ENCODE measurements at places on chromosomes 11 and 22. TPM values are rescaled to one million over a fixed set of nuclear protein-coding genes. Genes with fewer than 3 reads are reported as not detected.

Gene AP1B1
- total RNA-seq = 52.0 TPM

Gene PRODH
- total RNA-seq = 0.30 TPM

Gene PAMR1
- total RNA-seq = not detected

Gene PATE2
- total RNA-seq = not detected

Gene IGLL1
- not detected for total RNA-seq

Gene CDK2AP2
- total RNA-seq = 55.1 TPM

DNA sequence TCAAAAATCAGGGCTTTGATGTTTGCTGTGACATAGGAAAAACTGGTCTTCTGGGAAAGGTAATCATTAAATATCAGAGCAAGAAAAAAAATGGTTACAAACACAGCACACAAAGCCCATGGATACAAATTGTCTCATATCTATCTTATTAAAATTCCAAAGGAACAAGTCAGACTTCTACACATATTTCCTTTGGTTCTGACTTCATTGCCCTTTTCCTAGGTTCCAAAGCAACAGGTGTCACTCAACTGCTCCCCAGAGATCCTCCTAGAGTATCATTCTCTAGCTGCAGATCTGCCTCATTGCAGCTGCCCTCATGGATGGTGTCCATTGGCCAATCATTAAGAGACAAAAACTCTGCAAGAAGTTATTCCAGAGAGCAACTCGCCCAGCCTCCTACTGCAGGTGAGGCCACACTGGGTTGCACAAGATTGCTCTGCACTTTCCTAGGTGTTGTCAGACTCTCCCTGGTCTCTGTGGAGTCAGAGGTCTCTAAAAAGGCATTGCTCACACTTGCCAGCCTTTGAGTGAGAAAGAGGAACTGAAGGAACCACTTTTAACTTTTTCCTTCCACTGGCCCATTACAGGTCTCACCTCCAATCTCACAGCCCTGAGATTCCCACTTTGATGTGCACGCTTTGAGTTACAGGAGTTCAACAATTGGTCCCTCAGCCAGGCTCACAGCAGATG, 5.7 kb downstream of the DRICH1 start:
- H3K4me1 ChIP-seq = no peaks in the 10 kb centered on the region
- DNase-seq = no peak
- H3K27me3 ChIP-seq = no peaks in the 10 kb centered on the region
- H3K4me3 ChIP-seq = no peak overlapping the region

GRCh38 chr11:76995081-76995576, 39.1 kb upstream of the B3GNT6 start:
- H3K27ac ChIP-seq = no peak overlapping the region
- H3K4me3 ChIP-seq = no peak overlapping the region
- H3K36me3 ChIP-seq = peaks cover 3% of the 10 kb centered on the region
- H3K4me1 ChIP-seq = no peaks in the 10 kb centered on the region

DNA sequence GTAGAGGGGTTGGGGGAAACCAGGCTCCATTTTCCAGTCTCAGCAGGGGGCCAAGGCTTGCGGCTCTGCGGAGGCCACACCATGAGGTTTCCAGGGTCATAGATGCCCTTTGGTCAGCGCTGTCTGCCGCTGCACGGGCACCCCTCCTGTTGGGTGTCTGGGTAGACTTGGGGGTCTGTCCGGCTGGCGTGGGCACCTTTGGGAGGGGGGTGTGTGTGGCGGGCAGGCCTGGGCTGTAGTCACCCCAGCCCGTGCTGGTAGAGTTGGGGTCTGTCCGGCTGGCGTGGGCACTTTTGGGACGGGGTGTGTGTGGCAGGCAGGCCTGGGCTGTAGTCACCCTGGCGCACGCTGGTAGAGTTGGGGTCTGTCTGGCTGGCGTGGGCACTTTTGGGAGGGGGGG, 18.6 kb downstream of the LSP1 start:
- peaks cover 49% of the 10 kb centered on the region for H3K4me1 ChIP-seq
- no peaks in the 10 kb centered on the region for H3K27me3 ChIP-seq
- no peaks in the 10 kb centered on the region for H3K36me3 ChIP-seq
- no peak overlapping the region for H3K27ac ChIP-seq
- no peak overlapping the region for H3K4me3 ChIP-seq

GRCh38 chr11:33769542-33769941, 4.8 kb downstream of the FBXO3 start:
- no peak overlapping the region for H3K4me3 ChIP-seq
- H3K4me1 ChIP-seq = peaks cover 27% of the 10 kb centered on the region
- no peak overlapping the region for H3K27ac ChIP-seq
- no peak for DNase-seq

DNA sequence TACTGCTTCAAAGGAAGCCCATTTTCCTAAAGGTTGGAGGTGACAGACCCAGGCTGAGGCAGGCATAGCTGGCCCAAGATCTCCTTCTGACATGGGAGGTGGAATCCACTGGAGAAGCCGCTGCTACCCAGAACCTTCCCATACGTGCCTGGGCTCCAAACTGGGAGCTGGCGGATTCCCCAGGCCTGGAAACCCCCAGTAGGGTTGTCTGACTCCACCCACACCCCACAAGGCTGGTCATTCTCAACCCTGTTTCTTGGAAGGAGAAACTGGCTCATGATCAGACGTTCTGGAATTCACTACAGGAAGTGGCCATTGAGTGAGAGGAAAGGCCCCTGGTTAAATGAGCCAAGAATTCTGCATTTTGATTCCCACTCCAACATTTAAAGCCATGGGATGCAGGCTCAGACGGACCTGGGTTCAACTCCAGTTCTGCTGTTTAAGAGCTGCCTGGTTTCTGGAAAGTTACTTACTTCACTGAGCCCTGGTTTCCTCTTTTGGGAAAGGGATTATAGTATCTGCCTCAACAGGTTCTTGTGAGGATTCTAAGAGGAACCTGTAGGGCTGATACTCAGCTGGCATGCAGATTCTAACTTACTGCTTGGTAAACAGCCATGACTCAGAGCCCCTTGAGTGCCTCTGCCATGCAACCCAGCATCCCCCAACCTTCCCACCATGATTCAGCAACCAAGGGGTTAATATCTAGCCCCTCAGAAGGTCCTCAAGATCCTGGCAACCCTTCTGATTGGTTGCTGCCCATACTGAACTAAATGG, 19.4 kb upstream of the TSKU start:
- no peaks in the 10 kb centered on the region for H3K27me3 ChIP-seq
- H3K27ac ChIP-seq = no peak overlapping the region
- H3K4me1 ChIP-seq = peaks cover 11% of the 10 kb centered on the region
- no peak for DNase-seq

DNA sequence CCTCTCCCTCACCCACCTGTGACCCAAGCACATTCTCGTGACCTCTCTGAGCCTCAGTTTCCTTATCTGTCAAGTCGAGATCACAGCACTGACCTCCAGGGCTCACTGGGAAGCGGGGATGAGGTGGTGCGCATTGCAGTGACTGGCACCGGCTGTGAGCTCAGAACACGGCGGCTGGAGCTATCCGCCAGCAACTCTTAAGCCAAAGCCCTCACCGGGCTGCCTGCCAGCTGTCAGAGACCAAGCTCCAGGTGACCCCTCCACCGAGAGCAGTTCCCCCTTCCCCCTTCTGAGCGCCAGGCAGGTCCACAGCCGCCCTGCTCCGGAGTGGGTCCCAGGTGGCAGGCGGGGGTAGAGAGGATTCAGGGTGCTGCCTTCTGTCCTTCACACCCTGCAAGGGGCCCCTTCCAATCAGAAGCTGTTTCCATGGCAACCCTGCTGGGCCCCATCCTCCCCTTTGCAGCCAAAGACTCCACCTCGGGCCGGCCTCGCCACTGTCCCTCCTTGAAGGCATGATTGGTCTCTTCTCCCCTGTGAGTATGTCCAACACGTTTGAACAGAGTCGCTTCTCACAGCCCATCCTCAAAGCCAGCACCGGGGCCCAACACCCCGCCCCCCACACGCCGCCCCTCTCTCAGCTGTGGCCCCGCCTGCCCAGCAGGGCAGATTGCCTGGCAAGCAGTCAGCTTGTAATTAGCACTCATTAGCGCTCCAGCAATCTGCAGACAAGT, 98.7 kb downstream of the WNT7B start:
- peaks cover 3% of the 10 kb centered on the region for H3K4me1 ChIP-seq
- no peaks in the 10 kb centered on the region for H3K36me3 ChIP-seq
- peaks cover 36% of the 10 kb centered on the region for H3K27me3 ChIP-seq
- H3K27ac ChIP-seq = no peak overlapping the region

- no peaks in the 10 kb centered on the region for H3K27me3 ChIP-seq
- no peak for DNase-seq
- no peak overlapping the region for H3K4me3 ChIP-seq
- H3K36me3 ChIP-seq = peaks cover 78% of the 10 kb centered on the region
- peak overlapping the region; percentile 80 for H3K27ac ChIP-seq
- H3K4me1 ChIP-seq = peaks cover 92% of the 10 kb centered on the region
Observed at GRCh38 chr11:118311518-118311917, 7.0 kb downstream of the CD3E start.

DNA sequence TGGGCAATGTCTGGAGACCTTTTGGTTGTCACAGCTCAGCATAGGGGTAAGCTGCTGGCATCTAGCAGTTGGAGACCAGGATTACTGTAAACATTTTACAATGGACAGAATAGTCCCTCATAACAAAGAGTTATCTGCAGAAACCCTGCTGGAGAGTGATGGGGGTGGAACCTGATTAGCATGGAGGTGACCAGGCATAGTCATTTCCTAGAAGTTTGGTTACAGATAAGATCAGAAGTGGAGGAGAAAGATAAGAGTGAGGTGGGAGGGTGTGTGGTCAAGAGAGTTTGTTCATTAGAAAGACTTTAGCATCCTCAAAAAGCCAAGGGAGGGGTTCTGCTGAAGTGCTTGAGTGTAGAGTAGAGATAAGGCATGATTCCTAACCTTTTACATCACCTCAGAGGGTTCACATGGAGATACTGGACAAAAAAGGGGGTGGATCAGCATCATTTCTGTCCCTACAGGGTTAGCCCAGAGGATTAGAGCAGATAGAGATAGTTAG, 38.8 kb downstream of the PRDM11 start:
- peaks cover 2% of the 10 kb centered on the region for H3K4me1 ChIP-seq
- no peaks in the 10 kb centered on the region for H3K27me3 ChIP-seq
- DNase-seq = no peak
- no peak overlapping the region for H3K4me3 ChIP-seq
